A549 treated with CpdA at 1 μM for 4 hours (cell line): ENCODE measurements at places on chromosomes 1 and 21. TPM values are rescaled to one million over a fixed set of nuclear protein-coding genes. Genes with fewer than 3 reads are reported as not detected.

The LENEP gene
- not detected in 5 replicates for total RNA-seq

The LCE1A gene
- not detected in 5 replicates for total RNA-seq

The GJB3 gene
- 3.3 to 8.0 TPM (median 5.1 TPM) in 5 replicates for total RNA-seq

The ATP1A1 gene
- 144 to 190 TPM (median 158 TPM) in 5 replicates for total RNA-seq

The OR6F1 gene
- total RNA-seq = not detected in 5 replicates

The RBM11 gene
- total RNA-seq = not detected in 5 replicates

The ZSWIM5 gene
- 0.45 to 0.87 TPM (median 0.58 TPM) in 5 replicates for total RNA-seq
